DMS79 treated with DMSO at 0.1 percent for 48 hours (cell line): ENCODE measurements at places on chromosomes 2 and 18.
A peak's percentile ranks its signal among the peaks of the same experiment; 100 is the strongest.

DNA sequence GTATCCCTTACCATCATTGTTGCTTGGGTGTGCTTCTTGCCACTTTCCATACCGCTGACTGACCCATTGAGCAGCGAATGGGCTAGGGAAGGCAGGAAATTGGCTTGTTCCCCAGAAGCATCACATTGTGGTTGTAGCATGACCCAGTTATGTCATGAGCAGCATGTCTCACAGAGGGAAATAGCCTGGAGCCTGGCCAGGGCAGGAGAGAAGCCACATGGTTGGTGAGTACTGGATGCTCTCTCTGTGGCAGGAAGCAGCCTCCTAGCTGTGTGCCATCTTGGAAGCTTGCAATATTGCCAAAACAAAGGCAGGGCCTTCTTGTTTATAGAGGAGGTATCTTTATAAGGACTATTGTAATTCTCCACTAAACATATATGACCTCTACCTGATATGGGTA is 482.6 kb downstream of the PIK3C3 start:
- DNase-seq, result no peak

GRCh38 chr2:5696404-5696944 is 4.3 kb downstream of the SOX11 start:
- DNase-seq, result no peak

DNA sequence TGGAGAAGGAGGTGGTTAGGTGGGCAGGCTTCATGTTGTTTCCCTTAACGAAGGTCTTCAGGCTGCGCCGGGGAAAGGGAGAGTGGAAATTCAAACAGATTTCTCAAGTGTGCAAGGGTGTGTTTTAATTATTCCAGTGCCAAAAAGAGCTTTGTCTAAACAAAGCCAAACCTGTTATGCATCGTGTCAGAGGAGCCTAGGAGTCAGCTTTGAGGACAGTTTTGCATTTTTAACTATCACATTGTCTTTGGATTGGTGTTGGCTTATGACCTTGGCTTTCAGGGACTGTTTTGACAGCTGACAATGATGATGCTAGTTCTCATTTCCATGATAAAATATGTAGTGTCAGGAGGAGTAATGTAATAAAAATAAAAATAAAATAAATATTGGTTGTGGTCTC is 144.8 kb downstream of the LDLRAD4 start:
- DNase-seq, result no peak

DNA sequence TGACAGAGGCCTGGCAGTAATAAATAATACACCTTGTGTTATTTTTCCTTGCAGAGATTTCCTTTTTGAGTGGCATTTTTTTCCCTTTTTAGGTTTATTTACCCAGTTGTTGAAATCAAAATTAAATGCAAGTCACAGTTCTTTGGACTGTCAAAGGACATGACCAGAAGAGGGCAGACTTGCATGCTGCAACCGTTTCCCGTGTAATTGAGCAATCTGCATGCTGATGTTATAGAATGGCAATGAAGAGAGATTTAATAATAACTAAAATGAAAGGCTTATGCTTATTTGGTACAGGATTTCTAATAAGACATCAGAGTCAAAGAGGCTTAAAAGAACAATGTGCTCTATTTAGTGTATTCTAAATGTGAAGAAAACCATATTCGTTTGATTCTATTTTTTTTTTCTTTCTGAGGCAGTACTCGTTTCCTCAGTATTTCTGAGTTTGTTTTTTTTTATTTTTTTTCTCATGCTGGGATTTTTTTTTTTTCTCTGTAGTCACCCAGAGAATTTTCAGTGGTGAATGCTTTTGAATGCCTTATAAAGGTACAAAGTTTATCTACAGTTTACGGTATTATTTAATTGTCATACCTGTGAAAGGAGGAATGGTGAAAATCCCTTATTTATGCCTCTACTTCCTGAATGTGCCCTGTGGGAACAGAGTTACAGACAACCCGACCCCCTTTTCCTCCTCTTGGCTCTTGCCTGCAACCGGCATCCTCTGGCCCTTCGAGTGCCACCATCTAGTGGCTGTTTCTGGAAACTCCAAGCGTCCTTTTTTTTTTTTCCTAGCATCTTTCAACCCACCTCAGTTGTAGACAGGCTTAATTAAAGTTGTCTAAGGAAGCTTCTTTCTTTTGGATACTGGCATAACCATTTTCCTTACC is 368.5 kb downstream of the LRRTM1 start:
- peak; percentile 42 for DNase-seq

DNA sequence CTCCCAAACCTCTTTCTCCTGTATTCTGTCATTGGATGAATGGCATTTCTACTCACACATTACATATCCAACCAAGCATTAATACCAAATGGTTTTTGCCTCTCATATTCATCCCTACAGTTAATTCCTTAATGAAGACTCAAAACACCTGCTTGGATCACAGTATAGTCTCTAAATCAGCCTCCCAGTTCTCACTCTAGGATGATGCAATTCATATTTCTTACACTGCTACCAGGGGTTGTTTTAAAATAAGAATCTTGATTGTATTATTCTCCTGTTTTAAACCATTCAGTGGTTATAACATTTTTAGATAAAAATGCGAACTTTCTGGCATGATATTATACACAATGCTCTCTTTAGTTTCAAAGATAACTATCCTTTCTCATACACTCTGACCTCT is 281.4 kb upstream of the ZEB2 start:
- DNase-seq, result no peak

DNA sequence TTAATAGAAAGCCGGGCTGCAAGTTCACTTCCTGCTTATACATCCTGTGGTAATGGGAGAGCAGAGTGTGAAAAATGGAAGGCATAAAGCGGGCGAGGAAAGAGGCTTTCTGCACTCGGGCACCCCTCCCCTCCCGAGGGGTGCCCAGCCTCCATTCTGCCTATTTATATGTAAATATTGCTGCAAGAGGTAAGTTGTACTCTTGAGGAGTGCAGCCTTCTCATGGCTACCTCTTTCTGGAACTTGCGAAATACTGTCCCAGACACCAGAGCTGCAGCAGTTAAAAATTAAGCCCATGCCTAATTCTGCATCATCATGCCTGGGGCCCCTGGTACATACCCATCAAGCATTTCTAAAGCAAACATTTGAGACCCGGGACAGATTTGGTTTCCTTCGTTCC is 156.0 kb downstream of the GBX2 start:
- DNase-seq, result no peak

GRCh38 chr2:191650896-191651773 is 26.8 kb upstream of the NABP1 start:
- DNase-seq, result no peak

DNA sequence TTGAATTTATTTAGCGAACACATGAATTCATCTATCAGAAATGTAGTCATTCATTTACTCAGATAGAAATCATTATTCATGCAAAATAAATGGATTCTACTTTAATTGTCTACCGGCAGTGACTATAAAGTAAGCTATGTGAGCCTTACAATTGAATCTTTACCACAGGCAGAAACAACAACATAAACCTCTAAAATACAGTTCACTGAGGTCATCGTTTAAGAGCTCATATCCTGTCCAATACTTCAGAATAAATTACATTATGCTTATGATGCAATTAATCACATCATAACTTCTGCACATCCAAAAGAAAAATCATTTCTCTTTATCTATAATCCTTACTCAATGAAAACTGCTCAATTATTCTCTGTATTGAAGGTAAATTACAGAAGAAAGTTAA is 244.7 kb downstream of the HNMT start:
- DNase-seq, result no peak

DNA sequence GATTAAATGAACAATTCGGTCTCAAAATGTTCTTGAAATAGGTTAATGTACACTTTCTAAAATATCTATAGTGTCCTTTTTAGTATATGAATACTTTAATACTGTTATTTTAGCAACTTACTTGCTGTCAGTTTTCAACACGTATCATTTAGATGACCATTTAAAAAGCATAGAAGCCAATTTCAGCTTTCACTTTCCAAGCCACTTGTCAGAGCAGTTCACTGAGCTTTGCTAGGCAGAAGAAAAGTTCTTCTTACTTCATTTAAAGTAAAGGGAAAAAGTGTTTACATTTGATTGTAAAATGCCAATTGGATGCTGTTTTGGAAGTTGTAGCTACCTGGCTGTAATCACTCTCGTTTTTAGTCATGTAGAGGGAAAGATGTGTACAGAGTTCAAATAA is 126.0 kb downstream of the KCNH7 start:
- no peak for DNase-seq

DNA sequence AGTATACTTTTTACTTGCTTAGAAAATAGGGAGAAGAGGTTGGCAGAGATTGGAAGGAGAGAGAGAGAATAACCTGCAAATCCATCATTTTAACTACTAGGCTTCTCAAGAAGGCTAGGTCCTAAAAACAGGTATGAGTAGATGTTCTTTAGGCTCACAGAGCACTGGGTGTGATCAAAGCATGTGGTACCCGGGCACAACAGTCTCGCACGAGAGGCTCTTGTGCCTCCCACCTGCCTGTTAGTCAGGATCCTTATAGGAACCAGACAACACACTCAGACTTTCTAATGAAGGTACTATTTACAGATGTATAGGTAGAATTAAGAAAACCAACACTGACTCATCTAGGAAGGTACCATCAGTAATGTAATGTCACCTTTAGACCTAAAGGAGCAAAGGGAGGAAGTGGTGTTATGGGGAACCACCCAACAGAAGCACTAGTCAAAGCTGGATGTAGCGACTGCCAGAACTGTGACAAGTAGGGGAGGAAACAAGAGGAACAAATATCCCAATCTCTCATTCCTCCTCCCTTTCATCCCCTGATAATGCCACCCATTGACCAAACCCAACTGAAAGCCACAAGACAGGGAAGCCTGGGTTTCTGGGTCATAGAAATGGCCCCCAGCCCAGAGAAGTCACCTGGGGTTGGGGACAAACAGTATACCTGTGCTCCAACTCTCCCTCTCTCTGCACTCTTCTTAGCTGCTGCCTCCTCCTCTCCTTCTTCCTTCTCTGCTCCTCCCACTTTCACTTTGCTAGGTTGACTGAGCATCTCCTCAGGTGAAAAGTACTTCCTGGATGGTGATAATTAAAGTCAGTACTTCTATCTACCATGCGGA is 16.0 kb upstream of the MARCHF4 start:
- DNase-seq, result no peak

DNA sequence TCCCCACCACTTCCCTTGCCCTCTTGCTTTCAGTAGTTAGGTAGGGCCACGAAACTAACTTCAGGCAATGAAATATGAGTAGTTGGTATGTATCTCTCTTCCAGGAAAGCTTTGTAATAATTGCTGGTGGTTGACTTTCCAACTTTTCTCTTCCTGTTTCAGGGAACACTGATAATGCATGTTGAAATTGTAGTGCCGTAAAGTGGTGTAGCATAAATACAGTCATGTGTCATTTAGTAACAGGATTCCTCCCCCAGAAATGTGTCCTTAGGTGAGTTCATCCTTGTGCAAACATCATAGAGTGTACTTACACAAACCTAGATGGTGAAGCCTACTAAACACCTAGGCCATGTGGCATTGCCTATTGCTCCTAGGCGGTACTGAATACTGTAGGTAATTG is 429.2 kb downstream of the PID1 start:
- DNase-seq, result no peak

DNA sequence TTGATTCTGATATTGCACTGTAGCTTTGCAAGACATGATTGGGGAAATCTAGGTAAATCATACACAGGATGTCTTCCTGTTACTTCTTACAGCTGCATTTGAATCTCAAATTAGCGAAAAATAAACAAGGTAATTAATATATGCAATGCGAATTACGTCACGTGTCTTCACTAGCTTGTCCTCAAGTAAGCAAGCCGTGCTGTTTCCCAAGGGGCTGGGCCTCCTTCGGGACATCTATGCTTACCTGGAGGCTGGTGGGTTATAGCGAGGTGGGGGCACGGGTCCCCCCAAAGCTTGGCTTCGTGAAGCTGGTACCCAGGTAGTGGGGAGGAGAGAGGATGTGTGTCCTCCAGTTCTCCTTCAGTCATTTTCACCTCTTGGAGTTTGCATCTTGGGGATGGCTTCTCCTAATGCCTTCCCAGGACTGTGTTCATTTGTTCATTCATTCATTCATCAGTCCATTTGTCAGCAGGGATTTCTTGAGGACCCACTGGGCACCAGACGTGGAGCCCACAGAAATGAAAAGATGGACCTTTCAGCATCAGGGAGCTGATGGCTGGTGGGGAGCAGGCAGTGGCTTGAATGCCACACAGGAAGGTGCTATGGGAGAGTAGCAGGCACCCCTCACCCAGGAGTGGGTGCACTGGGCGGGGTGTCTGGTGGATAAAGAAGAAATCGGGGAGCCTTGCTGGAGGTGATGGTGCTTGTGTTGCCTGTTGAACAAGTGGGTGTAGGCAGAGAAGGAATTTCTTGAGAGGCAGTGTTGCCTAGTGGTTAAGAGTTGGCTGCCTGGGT is 155.1 kb downstream of the GLI2 start:
- DNase-seq, result no peak

DNA sequence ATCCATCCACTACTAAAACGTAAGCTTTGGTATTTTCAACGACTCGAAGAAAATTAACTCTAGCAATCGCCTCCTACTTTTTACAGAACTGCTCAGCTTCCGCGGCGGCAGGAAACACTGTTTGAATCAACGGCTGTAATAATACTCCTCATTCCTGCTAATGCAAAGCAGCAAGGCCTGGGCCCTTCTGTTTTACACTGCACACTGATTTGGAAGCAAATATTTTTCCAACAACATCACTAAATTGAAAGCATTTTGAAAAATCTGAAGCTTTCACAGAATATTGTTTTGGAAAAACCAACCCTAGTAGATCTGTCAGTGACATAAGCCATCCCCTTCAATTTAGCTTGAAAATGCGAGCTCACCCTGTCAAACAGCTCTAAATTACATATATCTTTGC is 261.2 kb downstream of the TXNL1 start:
- DNase-seq, result no peak

DNA sequence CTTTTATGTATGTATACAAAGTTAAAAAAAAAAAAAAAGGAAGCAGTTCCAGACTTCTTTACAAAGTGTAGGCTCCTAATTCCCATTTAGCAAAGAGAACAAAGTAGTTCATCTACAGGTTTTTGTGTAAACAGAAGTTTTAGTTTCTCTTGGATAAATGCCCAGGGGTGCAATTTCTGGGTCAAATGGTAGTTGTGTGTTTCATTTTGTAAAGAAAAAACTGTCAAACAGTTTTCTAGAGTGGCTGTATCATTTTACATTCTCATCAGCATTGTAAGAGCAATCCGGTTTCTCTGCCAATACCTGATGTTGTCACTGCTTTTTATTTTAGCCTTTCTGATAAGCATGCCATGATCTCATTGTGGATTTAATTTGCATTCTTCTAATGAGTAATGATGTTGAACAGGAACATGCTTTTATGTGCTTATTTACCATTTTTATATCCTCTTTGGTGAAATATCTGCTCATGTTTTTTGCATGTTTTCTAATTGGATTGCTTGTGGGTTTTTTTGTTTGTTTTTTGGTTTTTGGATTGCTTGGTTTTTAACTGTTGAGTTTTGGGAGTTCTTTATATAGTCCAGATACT is 16.6 kb upstream of the PSME4 start:
- peak; percentile 78 for DNase-seq

DNA sequence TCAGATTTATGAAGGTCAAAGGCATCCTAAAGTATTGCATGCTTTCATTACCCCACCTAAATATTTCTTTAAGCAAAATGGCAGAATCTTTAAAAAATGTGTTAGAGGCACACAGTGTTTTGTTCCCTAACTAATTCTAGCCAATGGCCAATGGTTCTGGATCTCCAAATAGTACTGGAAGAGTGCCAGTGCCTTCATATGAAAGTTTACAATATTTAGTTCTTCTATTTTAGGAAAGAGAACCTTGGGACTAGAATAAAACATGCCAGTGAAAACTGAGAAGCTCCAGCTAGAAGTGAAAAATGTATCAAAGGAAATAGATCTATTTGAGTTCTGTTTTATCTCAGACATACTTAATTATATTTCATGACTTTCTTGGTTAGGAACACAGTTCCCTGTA is 37.1 kb downstream of the TACR1 start:
- no peak for DNase-seq
